NCI-H2081 treated with DMSO at 0.1 percent for 48 hours (cell line): ENCODE measurements at places on chromosomes 7 and 10.

GRCh38 chr10:131350660-131351059, 39.1 kb upstream of the TCERG1L start:
- no peak for DNase-seq

DNA sequence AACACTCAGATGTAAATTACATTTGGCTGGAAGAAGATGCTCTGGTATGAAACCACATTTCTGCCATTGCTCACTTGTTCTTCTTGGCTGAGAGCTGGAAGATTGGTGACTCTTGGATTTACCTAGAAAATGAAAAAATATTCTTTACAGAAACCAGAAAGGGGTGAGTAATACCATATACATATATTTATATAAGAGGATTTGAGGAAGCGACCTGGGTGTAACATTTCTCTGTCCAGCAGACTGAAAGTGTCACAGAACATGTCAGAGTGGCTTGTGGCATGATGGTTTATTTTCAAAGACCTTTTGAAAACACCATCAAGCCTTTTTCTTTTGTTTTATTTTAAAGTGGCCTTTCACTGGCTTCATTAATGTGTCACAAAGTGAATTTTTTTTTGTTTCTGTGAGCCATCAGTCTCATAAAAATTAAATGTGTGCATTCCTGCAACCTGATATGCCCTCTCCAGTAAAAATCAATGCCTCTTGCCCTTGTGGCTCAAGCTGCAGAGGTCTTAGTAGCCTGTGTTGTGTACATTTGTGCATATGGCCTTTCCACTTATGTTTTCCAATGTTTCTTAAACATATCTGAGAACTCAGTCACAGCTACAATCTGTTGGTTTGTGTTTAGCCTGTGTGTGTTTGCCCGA, 23.5 kb downstream of the CREB5 start:
- DNase-seq: no peak

DNA sequence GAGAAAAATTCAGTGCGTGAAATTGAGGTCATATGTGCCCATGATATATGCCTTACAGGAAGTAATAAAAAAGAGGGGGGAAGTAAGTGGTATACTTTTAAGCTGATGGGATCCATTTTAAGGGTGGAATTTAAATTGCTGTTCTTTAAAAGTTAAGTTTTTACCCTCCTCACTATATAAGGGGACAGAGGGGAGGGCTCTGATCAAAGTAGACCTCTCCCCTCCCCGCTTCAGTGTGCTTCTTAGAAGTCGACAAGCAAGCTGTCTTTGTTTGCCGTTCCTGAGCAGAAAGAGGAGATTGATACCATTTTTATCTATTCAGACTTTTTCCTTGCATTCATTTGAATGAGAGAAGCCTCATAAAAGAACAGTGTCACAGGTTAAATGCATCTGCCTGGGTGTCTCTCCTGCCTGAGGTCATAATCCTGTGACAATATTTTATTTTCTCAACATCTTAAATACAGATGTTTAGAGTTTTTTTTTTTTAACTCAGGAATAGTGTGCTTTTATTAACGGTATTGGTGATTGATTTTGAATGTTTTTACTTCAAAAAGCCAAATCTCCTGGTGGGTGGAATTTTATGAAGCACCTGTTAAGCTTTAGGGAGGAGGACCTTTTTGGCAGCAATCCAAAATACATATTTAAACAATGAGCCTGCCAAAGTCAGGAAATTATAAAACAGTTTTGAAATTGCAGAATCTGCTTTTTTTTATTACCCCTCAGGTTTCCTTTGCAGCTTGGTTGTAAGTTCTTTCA, 141.7 kb downstream of the KAT6B start:
- peak; percentile 66 for DNase-seq

DNA sequence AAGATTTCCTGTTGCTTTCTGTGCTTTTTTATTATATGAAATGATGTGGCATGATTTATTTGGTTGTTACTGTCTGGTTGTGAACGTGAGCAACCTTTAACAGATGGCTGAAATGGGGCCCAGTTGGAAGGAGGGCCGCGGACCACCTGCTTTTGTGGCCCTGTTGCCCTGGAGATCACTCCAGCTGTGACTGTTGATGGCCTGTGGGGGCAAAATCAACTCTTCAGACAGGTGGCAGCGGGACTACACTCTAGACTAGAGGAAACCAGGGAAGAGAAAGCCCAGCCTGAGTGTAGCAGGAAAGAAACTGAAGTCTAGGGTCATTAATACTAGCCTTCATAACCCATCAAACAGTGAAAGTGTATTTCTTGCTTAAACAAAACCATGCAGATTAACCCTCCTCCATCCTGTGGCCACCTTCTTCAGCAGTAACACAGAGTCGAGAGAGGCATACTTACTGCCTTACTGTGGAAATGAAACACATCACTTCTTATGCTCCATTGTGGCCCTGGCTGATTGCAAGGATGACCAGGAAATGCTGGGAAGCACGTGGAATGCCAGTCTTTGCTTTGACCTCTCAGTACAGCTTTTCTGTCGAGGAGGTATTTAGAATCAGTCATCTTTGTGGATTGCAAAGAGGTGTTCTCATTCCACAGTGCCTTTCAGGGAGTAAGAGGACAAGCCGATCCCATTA, 80.5 kb downstream of the CCNY start:
- DNase-seq: peak; percentile 69

- no peak for DNase-seq
Observed at GRCh38 chr10:99630433-99630832, 10.2 kb upstream of the SLC25A28 start.

GRCh38 chr7:152911922-152912321, 152.4 kb downstream of the ACTR3B start:
- DNase-seq: no peak

DNA sequence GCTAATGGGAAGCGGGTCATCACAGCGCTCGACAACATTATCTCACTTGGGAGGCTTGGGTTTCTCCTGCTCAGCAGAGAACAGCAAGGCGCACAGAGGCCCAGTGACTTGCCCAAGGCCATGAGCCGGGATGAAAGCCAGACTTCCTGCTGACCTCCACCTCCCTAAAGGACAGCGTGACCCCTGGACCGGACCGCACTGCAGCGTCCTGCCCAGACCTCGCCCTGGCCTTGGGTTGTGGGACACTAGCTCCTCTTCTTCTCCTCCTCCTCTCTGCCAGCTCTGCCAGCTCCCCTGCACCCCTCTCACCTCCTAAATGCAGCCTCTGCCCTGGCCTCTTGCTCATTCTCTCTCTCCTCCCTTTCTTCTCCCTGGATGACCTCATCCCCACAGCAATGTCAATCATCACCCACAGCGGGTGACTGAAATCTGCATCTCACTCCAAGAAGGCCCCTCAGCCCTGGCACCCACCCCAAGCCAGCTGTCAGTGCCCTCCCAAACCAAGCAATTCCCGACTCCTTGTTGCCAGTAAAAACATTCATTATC, 19.4 kb downstream of the SPOCK2 start:
- no peak for DNase-seq

GRCh38 chr10:131429942-131430341, 118.4 kb upstream of the TCERG1L start:
- no peak for DNase-seq

DNA sequence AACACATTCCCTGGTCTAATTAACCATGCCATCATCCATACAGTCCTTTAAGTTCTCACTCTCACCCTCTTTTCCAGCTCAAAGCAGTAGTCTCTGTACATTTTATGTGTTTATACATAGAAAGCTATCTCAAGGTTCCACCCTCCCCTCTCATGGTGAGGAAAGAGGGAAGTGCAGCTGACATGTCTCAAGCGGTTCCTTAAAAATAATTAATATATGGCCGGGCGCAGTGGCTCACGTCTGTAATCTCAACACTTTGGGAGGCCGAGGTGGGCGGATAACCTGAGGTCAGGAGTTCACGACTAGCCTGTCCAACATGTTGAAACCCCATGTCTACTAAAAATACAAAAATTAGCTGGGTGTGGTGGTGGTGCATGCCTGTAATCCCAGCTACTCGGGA, 36.7 kb downstream of the ZC3HAV1 start:
- DNase-seq: no peak

DNA sequence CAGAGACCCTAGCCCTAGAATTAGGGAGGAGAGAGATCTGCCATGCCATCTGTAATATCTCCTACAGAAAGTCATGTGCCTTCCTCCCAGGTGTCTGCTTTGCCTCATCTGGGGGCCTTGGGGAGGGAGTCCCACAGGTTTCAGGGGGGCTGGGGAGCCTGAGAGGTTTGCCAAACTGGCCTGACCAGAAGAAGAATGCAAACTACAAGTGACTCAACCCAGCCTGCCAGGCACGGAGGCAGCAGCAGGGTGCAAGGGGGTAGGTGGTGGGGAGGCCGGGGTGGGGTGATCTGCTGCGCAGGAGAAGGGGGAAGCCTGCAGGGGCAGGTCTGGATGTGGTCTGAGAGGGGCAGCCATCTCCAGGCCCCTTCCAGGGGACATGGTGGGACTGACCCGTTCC, 9.6 kb upstream of the TRIM8 start:
- no peak for DNase-seq

GRCh38 chr10:1376384-1376945, 320.3 kb downstream of the WDR37 start:
- DNase-seq: no peak

DNA sequence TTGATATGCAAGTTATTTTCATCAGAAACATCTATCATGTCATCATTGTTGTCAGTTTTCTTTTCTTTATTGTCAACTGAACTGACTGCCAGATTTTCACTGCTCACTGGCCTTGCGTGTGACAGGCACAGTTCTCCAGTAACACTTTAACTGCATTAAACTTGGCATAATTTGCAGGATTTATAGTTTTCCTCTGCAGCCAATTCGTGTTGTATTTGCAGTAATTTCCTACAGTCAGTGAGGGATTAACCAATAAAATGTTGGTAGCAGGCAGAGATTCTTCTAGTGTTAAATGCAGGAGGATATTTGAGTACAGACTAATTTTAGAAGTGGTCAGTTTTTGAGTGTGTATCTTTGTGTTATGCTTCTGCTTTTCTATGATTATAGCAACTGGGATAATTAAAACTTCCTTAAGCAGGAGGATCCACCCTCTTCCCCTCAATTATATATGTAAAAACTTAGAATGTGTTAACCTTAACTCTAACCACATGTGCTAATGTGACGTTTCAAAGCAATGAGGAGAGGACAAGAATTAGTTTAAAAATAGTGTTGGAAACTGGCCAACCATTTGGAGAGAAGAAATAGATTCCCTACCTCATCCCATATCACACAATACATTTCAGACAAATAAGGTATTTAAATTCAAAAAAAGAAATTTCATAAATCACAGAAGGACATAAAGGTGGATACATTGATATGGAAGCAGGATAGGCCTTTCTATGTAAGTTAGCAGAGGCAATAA, 365.5 kb upstream of the BMPER start:
- no peak for DNase-seq

DNA sequence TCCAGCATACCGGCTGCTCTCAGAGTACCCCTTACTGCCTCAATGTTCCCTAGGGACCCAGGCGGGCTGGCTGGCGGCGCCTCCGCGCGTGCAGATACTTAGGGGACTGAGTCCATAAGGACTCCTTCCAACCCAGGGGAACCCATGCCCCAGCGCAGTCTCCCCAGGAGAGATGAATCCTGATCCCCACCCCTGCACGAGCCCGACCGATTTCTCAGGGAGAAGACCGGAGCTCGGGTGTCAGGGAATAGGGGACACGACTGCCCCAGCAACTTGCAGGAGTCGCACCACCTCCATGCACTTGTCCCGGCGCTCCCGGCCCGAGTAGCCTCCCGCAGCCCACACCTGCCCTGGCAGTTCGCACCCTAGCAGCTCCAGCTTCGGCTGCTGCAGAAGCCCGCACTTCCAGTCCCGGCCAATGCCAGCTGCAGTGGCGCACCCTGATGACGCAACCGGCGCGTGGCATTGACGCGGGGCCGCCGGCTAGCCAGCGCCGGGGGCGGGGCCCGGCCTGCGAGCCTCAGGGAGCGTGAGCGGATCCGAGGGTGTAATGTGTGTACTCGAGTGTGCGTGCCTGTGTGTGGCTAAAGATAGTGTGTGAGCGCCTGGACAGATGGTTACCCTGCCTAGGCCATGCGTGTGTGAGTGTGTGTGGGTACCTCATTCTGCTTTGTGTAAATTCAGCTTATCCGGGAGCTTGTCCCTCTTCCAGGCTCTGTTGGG, at the start of gene GPAM:
GPAM (minus strand) TSS at position 437 of the 723 bp plus-strand sequence. CDS start 1,981 bp downstream, outside the sequence.
- no peak for DNase-seq

DNA sequence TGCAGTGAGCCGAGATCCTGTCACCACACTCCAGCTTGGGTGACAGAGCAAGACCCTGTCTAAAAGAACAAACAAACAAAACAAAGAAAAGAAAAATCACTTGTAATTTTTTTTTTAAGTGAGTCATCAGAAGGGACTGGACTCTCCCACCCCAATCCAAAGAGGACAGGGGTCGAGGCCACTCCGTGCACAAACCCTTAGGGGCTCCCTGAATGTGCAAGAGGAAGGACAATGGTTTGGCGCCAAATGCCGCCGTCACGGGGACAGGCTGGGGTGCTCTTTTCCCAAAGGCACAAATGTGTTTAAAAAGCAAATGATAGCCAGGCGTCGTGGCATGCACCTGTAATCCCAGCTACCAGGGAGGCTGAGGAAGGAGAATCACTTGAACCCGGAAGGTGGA, 23.8 kb downstream of the RCC1L start:
- no peak for DNase-seq

GRCh38 chr10:62373995-62374861, at the start of gene ZNF365:
Gene ZNF365, plus strand, starts transcription at chr10:62374369. Its CDS starts 1,825 bp downstream, at chr10:62376194.
- DNase-seq: no peak

- no peak for DNase-seq
Observed at GRCh38 chr7:24075426-24075810, 208.6 kb upstream of the NPY start.

- DNase-seq: no peak
Observed at GRCh38 chr7:1027242-1028043, 16.9 kb upstream of the GPR146 start.

DNA sequence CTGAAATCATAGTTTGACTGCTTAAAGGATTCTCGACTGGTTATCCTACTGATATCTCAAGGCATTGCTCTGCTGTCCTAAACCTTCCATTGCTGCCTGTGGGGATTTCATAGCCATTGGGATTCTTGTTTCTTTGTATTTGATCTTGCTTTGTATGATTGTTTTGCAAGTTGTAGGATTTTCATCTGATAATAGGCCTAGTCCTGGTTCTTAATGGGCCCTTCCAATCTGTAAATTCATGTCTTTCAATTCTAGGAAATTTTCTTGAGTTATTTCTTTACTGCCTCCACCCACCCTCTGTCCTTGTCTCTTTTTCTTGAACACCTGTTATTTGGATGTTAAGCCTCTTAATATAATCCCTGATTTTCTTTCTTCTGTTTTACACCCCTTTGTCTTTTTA, 72.2 kb downstream of the LANCL2 start:
- DNase-seq: no peak

- no peak for DNase-seq
Observed at GRCh38 chr10:80126876-80127275, 5.7 kb upstream of the PLAC9 start.

GRCh38 chr7:42269161-42269560, 32.2 kb upstream of the GLI3 start:
- no peak for DNase-seq

DNA sequence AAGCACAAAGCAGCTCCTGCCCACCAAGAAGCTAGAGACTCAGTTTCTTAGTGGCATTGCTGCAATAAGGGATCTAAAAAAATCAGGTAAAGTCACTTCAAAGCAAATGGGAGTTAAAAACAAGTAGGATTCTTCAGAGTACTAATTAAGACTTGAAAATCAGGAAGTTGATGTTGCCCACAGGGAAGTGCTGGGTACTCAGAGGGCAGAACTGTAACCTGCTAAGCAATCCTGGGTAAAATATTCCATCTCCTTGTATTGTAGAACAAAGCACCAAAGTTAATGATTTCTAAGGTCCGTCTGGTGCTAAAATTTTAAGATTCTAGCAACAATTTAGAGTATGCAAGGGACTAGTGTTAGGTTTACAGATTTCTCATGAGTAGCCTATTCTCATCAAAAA, 8.3 kb downstream of the PEX1 start:
- DNase-seq: no peak
